Ovary (tissue), 10 donors: ENCODE measurements at places on chromosomes 12 and 14. TPM values are rescaled to one million over a fixed set of nuclear protein-coding genes. Genes with fewer than 3 reads are reported as not detected.

The CD163 gene
- 56.3 TPM for total RNA-seq

The C12orf54 gene
- total RNA-seq: 1.3 TPM

GRCh38 chr12:41903014-41903708 is 241.5 kb downstream of the GXYLT1 start:
- DNase-seq: no peak

- DNase-seq: no peak
Measured at GRCh38 chr14:102180248-102180998, 40.7 kb downstream of the WDR20 start.

DNA sequence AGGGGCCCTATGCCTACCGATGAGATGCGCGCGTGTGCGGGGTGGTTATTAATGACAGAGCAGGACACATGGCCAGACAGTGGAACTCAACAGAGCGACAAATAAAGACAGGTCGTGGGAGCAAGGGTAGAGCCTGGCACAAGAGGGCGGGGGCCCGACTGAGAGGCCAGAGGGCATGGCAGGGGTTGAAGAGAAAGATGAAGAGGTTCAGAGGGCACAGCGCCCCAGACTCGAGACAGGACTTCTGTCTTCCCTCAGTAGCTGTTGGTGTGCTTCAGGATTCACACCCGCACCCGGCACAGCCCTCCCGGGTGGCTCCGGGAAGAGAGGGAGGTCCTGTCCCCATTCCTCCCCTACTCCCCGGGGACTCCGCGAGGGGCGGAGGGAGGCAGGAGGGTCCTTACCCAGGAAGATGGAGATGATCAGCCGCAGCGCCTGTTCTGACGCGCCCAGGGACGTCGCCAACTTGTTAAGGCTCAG is 366 bp downstream of the LPCAT3 start:
- DNase-seq: no peak

DNA sequence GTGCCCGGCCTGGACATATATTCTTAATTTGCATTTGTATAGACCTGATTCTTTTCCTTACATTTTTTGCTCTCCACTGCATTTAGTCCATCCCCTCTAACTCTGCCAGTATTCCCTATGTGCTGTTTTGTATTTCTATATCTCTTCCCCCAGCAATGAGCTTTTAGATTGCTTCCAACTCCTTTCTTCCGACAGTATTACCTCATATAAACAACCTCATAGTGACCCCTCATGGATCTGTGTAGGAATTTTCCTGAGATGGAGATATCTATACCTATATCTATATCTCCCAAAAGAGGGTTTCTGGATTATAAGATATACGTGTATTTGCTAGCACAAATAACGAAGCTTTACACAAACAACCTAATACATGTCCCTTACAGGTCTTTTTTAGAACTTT is 161.9 kb downstream of the CRADD start:
- DNase-seq: no peak
